Endothelial cell of umbilical vein (primary cell): ENCODE measurements at places on chromosomes 6 and 20. TPM values are rescaled to one million over a fixed set of nuclear protein-coding genes. Genes with fewer than 3 reads are reported as not detected.

Gene UCKL1
- total RNA-seq, result 51.1 TPM in 2 replicates

GRCh38 chr6:169398342-169399105 lies 144.9 kb upstream of the THBS2 start:
- H3K36me3 ChIP-seq, result no peaks in the 10 kb centered on the region
- no peaks in the 10 kb centered on the region for H3K27me3 ChIP-seq
- no peak for DNase-seq
- no peaks in the 10 kb centered on the region for H3K4me1 ChIP-seq
- H3K4me3 ChIP-seq, result no peak overlapping the region

GRCh38 chr6:72216222-72217068 lies 330.1 kb downstream of the RIMS1 start:
- no peak overlapping the region for H3K4me3 ChIP-seq
- no peaks in the 10 kb centered on the region for H3K36me3 ChIP-seq
- H3K27ac ChIP-seq, result no peak overlapping the region
- DNase-seq, result no peak
- H3K27me3 ChIP-seq, result no peaks in the 10 kb centered on the region

DNA sequence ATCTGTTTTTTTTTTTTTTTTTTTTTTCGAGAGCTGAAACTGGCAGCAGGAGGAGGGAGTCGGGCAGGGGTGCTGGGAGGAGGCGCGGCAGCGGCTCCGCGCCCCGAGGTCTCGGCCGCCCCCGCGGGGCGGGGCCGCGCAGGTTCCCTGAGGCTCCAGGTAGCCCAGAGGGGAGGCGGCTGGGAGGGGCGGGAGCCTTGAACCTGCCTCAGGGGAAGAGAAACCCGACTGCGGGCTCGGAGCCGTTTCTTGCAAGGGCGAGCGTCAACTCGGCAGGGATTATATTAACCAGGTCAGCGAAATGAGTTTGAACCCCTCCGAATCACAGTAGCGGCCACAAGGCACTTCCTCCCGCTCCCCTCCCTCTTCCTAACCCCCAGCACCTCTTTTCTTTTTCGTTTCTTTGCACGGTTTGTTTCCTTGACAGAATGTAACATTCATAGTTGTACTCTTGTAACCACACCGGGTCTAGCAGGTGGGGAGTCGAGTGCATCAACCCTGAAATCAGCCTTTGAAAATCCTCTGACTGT lies 2.0 kb downstream of the MYB start:
- H3K27ac ChIP-seq, result no peak overlapping the region
- H3K4me3 ChIP-seq, result peak overlapping the region; percentile 25
- no peak for DNase-seq
- H3K36me3 ChIP-seq, result no peaks in the 10 kb centered on the region

DNA sequence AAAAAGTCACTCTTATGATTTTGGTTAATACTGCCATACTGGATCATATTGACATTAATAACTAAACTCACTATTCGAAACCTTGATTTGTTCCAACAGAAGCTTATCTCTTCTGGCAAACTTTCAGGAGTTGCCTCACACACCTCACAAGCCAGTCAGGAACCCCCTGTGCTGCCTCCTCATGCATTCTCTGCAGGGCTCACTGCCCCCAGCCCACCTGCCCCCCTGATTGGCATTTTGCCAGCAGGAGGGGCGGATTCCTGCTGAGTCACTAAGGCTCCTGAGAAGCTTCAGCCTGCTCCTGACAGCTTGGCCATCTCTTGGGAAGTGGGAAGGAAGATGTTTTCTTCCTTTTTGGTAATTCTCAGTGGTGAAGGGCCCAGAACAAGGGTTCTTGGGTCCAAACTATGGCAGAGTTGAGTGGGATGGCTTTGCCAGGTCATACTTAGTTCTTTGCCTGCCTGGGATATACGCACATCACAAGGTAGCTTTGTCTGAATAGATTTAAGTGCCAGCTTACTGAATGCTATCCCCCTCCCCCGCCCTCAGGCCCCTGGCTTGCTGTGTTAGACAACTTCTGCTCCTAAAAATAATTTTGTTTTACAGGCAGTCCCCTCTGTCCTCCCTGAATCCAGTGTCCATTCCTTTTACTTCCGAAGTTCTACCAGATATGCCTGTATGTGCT lies 31.4 kb downstream of the SLC35F1 start:
- H3K4me1 ChIP-seq, result no peaks in the 10 kb centered on the region
- H3K4me3 ChIP-seq, result no peak overlapping the region
- no peak overlapping the region for H3K27ac ChIP-seq
- DNase-seq, result no peak
- no peaks in the 10 kb centered on the region for H3K36me3 ChIP-seq

GRCh38 chr20:10356628-10357027 lies 77.4 kb downstream of the MKKS start:
- H3K4me1 ChIP-seq, result peaks cover 58% of the 10 kb centered on the region
- H3K27me3 ChIP-seq, result no peaks in the 10 kb centered on the region
- H3K4me3 ChIP-seq, result no peak overlapping the region
- no peak for DNase-seq

DNA sequence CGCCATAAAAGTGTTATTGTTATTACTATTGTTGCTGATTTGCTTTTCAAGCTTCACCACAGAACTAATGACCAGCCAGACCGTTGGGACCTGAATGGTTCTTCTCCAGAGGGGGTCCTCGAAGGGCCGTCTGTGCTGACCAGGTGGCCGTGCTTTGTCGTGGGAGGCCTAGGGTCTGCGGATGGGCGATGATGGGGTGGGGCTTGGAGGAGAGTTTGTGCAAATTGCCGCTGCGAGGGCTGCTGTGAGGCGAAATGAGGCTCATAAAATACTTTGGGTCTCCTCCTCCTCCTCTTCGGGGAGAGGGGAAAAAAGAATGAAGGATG lies 6.0 kb upstream of the ZBTB22 start:
- peaks cover 43% of the 10 kb centered on the region for H3K4me1 ChIP-seq
- no peak overlapping the region for H3K27ac ChIP-seq
- H3K4me3 ChIP-seq, result peak overlapping the region; percentile 80
- H3K27me3 ChIP-seq, result no peaks in the 10 kb centered on the region

Gene SLC44A4
- 0.12 and 0.84 TPM in 2 replicates for total RNA-seq

- no peaks in the 10 kb centered on the region for H3K36me3 ChIP-seq
- H3K27ac ChIP-seq, result no peak overlapping the region
- H3K27me3 ChIP-seq, result no peaks in the 10 kb centered on the region
- no peaks in the 10 kb centered on the region for H3K4me1 ChIP-seq
- H3K4me3 ChIP-seq, result no peak overlapping the region
These were observed 35.9 kb downstream of the ID4 start for GRCh38 chr6:19873031-19873430.

DNA sequence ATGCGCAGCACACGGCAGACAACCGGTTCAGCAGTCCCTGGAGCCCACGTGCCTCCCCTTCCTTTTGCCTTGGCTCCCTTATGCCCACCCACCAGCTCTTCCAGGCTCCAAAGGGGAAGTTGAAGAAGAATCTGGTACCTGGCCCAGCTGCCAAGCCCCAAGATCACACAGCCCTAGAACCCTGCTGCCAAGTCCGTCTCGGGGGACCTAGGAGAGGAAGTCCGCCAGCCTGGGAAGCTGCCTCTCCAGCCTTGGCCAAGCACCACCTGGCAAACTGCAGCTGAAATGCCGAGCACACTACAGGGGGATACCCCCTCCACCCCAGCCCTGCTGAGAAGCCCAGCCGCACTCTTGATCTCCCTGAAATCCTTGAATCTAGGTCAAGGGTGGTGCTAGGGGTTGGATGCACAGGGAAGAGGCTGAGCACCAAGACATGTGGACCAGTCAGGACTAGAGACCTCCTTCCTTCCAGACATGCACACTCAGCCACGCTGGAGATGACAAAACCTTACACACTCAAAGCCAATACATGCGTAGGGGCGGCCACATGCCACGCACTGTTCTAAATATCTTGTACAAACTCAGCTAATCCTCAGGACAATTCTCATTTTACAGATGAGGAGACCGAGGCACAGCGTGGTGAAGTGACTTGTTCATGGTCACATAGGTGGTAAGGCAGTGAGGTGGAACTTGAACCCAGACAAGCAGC lies 124.1 kb downstream of the PREX1 start:
- H3K36me3 ChIP-seq, result peaks cover 11% of the 10 kb centered on the region
- no peaks in the 10 kb centered on the region for H3K27me3 ChIP-seq
- no peak overlapping the region for H3K27ac ChIP-seq
- no peak for DNase-seq

Gene PAK5
- not detected in 2 replicates for total RNA-seq

GRCh38 chr6:165732696-165733488 lies 69.9 kb upstream of the PDE10A start:
- DNase-seq, result no peak
- H3K4me1 ChIP-seq, result no peaks in the 10 kb centered on the region
- no peak overlapping the region for H3K4me3 ChIP-seq

DNA sequence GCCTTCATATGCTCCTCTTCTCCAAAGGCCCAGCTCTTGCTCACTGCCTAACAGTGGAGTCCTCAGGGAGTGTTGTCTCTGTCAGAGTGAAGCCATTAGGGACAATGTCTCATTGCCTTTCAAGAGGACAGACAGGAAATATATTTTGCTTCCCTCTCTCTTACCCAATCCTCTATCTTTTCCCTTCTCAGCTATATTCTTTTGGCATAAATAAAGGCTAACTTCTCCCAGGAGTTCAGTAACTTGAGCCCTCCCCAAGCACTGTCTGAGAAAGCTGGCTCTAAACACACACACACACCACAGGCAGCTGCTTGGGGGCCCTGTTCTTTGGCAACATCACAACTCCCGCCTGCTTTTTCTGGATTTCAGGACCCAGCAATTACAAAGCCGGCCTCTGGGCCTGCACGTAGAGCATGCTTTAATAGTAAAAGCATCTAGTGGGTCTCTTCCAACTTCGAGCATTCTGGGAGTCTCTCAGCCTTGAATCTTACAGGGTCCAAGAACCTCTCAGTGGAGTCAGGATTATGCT lies 34.7 kb upstream of the LAMA4 start:
- no peak overlapping the region for H3K4me3 ChIP-seq
- no peak overlapping the region for H3K27ac ChIP-seq
- DNase-seq, result no peak
- H3K36me3 ChIP-seq, result no peaks in the 10 kb centered on the region
- H3K4me1 ChIP-seq, result no peaks in the 10 kb centered on the region

GRCh38 chr20:16966276-16966880 lies 218.2 kb downstream of the OTOR start:
- H3K27ac ChIP-seq, result no peak overlapping the region
- no peaks in the 10 kb centered on the region for H3K27me3 ChIP-seq
- H3K4me3 ChIP-seq, result no peak overlapping the region
- H3K36me3 ChIP-seq, result no peaks in the 10 kb centered on the region
- DNase-seq, result no peak

DNA sequence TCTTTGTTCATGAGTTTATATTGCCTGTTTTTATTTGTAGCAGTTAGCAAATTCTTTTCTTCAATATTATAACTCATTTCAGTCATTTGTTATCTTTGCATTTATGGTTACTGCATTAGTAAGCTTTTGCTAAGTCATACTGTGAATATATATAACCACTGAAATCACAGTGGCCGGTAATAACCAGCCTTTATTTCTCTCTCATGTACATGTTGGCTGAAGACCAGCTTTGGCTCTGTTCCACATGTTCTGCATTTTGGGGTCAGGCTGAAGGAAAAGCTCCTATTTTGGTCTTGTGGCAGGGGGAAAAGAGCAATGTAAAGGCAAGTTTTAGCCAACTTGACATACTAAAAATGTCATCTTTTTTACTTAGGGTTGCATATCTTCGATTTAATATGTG lies 276.3 kb downstream of the BCKDHB start:
- DNase-seq, result peak; percentile 82
- no peaks in the 10 kb centered on the region for H3K4me1 ChIP-seq
- H3K4me3 ChIP-seq, result no peak overlapping the region
- H3K27ac ChIP-seq, result no peak overlapping the region
- no peaks in the 10 kb centered on the region for H3K27me3 ChIP-seq

- H3K36me3 ChIP-seq, result no peaks in the 10 kb centered on the region
- H3K27ac ChIP-seq, result no peak overlapping the region
- no peaks in the 10 kb centered on the region for H3K27me3 ChIP-seq
- peaks cover 41% of the 10 kb centered on the region for H3K4me1 ChIP-seq
- no peak for DNase-seq
These were observed 101.6 kb upstream of the CARMIL1 start for GRCh38 chr6:25177500-25178028.

- H3K4me1 ChIP-seq, result peaks cover 35% of the 10 kb centered on the region
- no peak overlapping the region for H3K27ac ChIP-seq
- no peak for DNase-seq
- no peak overlapping the region for H3K4me3 ChIP-seq
These were observed 87.4 kb downstream of the MRPL14 start for GRCh38 chr6:44039839-44040350.

DNA sequence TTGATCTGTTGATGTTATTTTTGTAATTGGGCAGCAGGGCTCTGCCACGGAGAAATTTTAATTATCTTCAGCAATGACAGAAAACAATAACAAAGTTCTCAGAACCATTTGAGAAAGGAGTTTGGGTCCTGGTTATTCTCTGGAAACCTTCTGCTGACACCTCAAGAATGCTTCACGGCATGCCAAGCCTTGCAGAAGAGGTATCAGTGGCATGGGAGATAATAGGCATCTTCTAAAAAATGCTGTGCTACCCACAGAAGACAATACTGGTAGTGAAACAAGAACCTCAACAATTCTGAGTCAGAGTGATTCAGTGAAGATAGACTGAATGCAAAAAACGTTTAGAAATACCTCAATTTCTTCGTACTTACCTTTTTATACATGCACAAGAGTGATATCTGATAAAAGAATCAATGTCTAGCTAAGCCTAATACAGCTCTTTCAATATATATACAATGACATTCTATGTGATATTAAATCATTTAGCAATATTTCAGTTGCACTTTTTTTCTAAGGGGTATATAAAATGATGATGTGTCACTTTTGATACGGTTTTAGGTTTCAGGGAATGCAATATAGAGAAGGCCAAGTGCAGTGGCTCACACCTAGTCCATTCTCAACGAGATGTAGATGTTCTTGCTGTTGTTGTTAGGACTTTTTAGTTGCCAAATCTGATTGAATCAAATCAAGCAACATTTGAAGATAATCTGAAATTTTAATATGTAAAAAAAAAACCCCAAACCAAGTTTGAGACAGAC lies 110.4 kb upstream of the COL21A1 start:
- no peak overlapping the region for H3K27ac ChIP-seq
- no peaks in the 10 kb centered on the region for H3K27me3 ChIP-seq
- no peaks in the 10 kb centered on the region for H3K36me3 ChIP-seq

Gene TCP11
- not detected in 2 replicates for total RNA-seq

Gene LAMA4
- 629 TPM in 2 replicates for total RNA-seq

DNA sequence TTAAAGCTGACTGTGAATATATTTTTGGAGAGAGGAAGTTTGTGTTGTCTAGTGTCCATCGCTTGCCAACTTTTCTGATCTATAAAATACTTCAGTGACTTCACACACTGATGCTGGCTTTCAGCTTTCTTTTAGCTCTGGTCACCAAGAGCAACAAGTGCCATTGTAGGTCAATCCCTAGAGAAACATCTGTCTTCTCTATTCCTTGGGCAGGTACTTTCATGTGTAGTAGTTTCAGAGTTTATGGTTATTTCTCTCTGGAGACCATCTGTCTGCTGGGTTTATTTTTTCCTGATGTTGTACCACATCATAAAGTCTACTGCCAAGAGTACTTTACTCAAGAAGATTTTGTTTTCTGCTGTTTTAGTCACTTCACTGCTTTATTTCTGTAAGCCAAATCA lies 249.9 kb downstream of the KHDC1L start:
- H3K4me1 ChIP-seq, result no peaks in the 10 kb centered on the region
- no peak overlapping the region for H3K4me3 ChIP-seq
- no peaks in the 10 kb centered on the region for H3K36me3 ChIP-seq
- H3K27me3 ChIP-seq, result no peaks in the 10 kb centered on the region
- H3K27ac ChIP-seq, result no peak overlapping the region
- DNase-seq, result no peak
